ENCODE measurements at places on chromosomes 2 and 18.

GRCh38 chr2:221405521-221405920 lies 166.6 kb downstream of the EPHA4 start:
- DNase-seq, result no peak

DNA sequence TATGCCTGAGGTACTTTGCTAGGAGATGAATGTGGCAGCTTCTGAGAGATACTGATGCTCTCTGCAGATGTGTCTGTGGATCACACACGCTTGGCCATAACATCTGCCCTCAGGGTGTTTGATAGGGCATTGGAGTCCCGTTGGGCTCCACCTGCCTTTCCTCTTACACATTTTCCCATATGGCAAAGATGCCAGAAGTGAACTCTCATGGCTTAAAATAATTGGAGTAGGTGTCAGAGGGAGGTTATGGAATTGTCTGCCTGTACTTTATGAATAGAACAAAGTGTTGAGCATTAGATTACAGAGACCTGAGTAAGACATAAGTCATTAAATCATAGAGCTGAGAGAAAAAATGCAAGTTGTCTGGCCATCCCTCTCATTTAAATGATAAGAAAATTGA lies 75.3 kb upstream of the PNPT1 start:
- no peak for DNase-seq

DNA sequence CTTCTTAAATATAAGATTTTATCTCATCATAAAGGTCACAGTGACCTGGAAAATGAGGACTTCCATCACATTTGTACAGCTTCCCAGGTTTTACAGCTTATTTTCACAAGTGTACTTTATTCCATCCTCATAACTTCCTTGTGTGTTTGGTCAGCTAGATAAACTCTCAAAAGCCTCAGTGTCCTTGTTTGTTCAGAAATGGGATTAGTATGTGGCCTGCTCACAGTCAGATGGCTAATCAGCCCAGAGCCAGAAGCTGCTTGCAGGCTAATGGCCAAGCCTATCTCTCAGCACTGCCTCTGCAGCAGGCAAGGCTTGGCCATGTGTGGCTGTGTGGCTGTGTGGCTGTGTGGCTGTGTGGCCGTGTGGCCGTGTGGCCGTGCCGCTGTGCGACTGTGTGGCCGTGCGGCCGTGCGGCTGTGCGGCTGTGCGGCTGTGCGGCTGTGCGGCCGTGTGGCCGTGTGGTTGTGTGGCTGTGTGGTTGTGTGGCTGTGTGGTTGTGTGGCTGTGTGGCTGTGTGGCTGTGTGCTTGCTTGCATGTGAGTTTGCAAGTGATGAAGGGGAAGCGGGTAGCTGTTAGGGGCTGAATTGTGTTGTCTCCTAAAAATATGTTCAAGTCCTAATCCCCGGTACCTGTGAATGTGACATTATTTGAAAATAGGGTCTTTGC lies 233.0 kb upstream of the TNP1 start:
- DNase-seq, result no peak

DNA sequence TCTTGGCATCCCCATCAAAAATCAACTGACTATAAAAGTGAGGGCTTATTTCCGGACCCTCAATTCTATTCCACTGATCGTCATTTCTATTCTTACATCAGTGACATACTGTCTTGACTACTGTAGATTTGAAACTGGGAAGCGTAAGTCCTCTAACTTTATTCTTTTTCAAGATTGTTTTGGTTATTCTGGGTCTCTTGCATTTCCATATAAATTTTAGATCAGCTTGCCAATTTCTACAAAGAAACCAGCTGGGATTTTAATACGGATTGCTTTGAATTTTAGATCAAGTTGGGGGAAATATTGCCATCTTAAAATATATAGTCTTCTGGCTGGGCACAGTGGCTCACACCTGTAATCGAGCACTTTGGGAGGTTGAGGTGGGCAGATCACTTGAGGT lies 17.9 kb upstream of the INPP4A start:
- DNase-seq, result no peak

- no peak for DNase-seq
These were observed 79.0 kb upstream of the CDH19 start for GRCh38 chr18:66682855-66683322.

- no peak for DNase-seq
These were observed 6.3 kb upstream of the HDAC4 start for GRCh38 chr2:239407112-239407511.

DNA sequence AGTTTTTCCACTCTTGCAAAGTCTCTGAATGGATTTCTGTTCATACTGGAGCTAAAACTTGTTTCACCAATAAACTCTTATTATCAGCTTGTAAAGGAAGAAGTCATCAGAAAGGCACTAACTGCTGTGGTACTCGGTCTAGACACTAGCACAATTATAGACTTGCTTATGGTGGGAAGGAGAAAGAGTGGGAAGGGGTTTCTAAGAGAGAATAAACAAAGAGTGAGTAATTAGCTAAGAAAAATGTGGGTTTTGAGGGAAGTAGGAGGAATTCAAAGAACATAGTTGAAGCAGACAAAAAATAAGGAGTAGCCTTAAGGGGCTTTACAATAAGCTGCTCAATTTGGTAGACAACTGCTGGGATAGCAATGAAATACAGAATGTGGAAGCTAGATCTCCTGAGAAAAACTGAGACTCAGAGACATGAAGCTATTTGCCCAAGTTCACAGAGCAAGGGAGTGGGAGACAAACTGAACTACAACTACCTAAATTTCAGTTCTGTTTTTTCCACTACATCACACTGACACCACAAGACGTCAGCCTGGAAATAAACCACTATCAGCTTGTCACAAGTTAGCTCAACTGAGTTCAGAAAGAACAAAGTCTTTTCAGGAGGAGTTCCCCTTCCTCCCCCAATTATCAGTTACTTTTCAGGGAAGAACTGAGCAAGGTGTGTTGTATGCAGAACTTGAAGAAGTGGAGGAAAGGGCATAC lies 59.7 kb downstream of the MAP4K3 start:
- DNase-seq, result no peak

GRCh38 chr18:54613174-54613573 lies 22.1 kb downstream of the DYNAP start:
- no peak for DNase-seq

GRCh38 chr18:46260016-46260878 lies 156.1 kb downstream of the HAUS1 start:
- DNase-seq, result no peak

DNA sequence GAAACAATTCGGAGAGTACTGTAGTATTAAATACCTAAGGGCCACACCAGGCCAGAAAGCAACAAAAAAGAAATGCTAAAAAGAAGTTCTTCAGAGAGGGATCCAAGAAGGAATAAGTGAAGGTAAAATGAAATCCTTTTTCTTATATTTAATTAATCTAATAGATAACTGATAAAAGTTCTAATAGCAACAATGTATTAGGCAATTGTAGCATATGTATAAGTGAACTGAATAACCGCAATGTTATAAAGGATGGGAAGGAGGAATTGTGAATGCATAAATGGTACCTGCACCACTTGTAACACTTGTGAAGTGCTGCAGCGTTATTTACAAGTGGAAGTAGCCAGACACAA lies 21.8 kb downstream of the TMSB10 start:
- no peak for DNase-seq

DNA sequence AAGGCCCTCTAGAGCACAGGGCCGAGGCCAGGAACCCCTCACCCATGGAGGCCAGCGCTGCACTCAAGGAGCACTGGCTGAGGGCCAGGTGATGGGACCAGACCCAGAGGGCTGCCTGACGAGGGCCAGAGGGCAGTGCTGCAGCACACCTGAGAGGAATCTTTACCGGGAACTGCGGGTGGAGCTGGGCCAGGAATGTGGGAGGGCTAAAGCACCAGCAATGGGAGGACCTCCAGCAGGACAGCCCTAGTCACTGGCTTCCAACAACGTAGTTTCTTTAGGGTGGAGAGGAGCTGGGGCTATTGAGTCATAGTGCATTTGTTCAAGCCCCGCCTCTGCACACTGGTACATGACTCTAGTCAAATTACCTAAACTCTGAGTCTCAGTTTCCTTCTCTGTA lies 143.4 kb downstream of the TMEM17 start:
- DNase-seq, result no peak

DNA sequence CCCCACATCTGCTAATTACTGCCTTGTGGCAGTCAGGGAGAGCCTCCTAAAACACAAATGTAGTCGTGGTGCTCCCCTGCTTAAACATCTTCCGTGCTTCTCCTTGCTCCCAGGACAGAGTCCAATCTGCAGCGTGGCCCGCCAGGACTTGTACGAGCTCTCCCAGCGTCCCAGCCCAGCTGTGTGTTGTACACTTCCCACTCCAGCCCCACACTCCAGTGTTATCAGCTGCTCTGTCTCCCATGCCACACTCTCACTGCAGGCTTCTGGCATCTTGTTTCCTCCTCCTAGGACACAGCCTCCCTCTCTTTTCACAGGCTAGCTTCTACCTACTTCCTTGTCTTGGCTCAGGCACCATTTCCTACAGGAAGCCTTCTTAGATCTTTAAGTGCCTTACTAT lies 199.4 kb downstream of the ALPK2 start:
- DNase-seq, result no peak

DNA sequence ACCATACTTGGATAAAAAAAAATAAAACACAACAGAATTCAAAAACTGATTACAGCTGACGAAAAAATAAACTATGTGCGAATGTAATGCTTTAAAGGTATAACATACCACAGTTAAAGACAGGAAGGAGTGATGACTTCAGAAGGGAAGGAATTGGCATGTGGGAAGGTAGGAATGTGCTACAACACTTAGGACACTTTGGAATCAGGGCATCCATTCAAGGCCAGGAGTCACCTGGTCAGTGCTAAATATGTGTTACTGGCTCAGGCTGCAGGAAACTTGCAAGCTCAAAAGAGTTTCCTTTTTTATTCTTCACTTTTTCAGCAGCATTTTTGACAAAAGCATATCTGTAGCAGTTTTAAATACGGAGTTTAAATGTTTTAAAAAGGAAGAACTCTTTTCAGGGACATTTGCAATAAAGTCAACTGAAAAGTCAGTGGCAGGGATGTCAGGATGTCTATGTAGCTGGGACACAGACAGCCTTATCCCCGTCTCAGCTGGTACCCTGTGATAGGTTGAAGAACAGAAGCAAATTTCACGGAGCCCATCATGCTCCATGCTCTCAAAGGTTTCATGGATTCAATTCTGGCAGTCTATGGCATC lies 138.0 kb upstream of the KLHL14 start:
- no peak for DNase-seq

- no peak for DNase-seq
These were observed 593.4 kb downstream of the DCC start for GRCh38 chr18:52933356-52933755.

GRCh38 chr2:66790651-66791181 lies 355.8 kb downstream of the MEIS1 start:
- no peak for DNase-seq

GRCh38 chr2:60512641-60513040 lies 40.8 kb downstream of the BCL11A start:
- no peak for DNase-seq

DNA sequence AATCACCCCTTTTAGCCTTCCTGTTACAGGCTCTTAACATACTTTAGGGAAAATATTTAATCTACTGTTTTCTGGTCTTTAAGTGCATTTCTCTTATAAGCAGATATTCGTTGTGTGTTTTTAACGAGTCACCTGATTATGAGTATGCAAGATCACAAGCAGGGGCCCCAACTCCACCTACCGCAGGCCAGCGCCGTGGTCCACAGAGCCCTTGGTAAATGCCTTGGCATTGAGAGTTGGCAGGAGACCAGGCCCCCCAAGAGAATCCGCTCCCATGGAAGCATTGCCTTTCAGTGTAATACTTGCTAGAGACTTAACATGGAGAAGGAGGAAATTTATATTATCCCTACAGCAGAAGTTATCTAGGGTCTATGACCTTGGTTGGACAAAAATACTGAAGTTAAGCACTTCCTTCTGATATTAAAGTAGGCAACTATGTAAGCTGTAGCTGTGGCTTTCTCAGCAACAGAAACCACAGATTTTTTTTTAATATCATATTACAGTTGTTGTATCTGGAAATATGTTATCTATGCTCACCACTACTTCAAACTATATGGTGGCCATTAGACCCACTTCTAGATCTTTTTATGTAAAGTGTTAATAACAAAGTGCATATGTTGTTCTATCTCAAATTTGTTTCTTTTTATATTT lies 241.8 kb upstream of the MGAT5 start:
- DNase-seq, result no peak

GRCh38 chr2:121298476-121298875 lies 13.5 kb upstream of the TFCP2L1 start:
- DNase-seq, result no peak

DNA sequence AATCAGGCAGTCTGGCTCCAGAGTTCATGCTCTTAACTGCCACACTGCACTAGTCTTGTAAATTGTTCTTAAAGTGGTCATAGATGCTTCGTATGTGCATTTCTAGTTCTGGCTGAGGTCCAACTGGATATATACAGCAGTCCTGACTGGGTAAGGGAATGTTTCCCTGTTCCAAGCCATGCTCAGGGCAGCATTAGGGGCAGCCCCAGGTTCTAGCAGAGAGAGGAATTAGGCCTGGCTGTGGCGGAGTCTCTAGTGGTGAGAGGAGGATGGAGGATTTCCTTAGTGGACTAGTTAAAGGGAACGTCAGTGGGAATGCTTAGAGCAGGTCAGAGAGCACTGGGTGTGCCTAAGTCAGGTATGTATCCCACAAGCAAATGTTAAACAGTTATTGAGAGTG lies 28.0 kb downstream of the UBE2E3 start:
- DNase-seq, result no peak

DNA sequence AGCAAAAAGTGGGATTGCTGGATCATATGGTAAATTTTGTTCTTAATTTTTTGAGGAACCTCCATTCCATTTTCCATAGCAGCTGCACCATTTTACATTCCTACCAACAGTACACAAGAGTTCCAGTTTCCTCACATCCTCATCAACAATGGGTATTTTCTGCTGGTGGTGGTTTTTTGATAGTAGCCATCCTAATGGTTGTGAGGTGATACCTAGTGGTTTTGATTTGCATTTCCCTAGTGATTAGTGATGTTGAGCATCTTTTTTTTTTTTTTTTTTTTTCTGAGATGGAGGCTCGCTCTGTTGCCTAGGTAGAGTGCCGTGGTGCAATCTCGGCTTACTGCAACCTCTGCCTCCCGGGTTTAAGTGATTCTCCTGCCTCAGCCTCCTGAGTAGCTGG lies 30.5 kb downstream of the METTL21A start:
- no peak for DNase-seq

GRCh38 chr2:177261116-177262060 lies 3.1 kb downstream of the NFE2L2 start:
- DNase-seq, result no peak

GRCh38 chr2:201191132-201191875 lies 8.4 kb downstream of the CASP10 start:
- no peak for DNase-seq
